Activated CD4-positive, CD25-positive, alpha-beta regulatory T cell treated with anti-CD3 and anti-CD28 coated beads, Interleukin-2, amount 50 U/mL, for 72 hours (primary cell): ENCODE measurements at places on chromosomes 11 and 22.
A peak's percentile ranks its signal among the peaks of the same experiment; 100 is the strongest.

DNA sequence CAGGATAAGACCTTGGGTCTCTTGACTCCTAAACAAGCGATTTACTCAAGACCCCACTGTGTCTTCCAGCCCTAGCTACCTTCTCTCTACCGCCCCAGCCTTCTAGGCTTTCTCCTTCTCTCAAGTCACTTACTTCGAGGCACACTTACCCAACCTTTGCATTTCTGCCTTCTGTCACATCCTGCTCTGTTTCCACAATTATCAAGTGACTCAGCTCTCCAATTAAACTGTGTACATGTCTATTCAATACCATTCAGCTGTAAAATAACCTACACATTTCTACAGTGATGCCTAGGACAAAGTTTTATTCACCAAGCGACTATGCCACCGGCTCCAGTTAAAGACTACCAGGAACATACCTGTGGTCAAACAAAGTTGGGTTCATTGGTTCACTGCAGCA is 69.0 kb downstream of the LARGE1 start:
- DNase-seq: no peak

DNA sequence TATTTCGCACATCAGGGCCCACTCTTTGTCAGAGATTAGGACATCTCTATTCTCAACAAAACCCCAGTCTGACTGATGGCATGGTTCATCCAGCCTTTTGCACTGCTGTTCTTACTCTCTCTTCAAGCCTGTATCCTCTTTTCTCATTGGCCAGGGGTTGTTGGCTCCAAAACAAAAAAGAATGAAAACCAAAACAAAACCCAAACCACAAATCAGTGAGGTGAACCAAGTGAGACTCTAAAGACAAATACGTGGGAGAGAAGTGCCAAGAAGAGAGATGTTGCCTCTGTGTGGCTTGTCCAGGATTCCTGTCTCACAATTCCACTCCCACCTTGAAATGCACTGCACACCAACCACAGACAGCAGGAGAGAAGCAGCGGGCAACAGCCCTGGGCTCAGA is 278.9 kb upstream of the NARS2 start:
- DNase-seq: no peak

GRCh38 chr11:100105982-100106358 is 581.1 kb upstream of the ARHGAP42 start:
- DNase-seq: no peak

DNA sequence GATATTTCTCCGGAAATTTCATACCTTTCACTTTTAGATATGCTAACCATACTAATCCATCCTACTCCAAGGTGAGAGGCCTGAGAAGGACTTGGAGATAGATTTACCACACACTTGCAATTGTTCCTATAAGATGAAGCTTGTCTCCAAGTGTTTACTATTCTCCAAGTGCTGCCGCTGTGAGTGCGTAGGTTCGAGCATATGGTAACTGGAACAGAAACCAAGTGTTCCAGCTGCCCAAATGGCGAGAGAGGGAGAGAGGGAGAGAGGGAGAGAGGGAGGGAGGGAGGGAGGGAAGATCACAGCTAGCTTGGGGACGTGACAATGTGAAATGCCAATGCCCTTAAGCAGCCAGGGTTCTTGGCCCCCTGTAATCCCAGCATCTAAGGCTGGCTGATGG is 21.5 kb downstream of the ASCC2 start:
- DNase-seq: no peak

DNA sequence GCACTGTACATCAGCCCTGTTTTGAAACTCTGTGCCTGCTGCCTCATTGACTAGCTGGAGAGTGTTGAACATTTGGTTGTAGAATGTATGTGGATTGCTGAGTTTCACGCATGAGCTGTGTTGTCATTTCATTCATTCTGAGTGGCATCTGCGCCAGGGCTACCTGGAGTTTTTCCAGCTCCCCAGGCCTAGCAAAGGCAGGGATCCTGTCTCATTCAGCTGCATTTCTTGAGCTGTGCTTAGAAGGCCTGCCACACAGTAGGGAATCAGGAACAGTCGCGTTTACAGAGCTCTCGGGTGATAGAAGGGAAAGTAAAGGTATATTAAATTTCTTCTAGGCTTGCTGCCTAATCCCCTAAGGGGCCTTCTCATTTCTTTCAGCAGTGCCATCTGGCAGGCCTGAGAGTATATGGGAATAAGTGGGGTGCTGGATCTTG is 44.3 kb downstream of the PTPRJ start:
- no peak for DNase-seq

DNA sequence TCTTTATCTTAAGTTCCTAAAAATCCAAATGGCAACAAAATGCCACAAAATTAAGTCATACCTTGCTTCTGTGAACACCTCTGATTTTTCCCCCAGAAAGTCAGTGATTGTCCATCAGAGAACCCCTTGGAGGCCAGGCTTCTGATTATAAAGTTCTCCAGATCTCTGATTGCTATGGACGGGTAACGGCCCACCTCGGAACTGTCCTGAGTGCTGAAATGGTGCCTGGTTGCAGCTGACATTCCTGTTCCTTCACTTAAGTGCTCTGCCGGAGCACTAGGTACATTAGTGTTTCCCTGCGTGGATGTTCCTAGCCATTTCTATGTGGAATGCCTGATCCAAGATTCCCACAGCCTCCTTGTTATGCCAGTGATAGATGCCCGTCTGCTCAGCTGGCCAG is 85.0 kb downstream of the CHST1 start:
- DNase-seq: no peak

GRCh38 chr22:47063071-47063509 is 300.6 kb downstream of the TBC1D22A start:
- DNase-seq: no peak

- DNase-seq: no peak
Measured at GRCh38 chr11:67584881-67585873, 1.6 kb downstream of the GSTP1 start.

DNA sequence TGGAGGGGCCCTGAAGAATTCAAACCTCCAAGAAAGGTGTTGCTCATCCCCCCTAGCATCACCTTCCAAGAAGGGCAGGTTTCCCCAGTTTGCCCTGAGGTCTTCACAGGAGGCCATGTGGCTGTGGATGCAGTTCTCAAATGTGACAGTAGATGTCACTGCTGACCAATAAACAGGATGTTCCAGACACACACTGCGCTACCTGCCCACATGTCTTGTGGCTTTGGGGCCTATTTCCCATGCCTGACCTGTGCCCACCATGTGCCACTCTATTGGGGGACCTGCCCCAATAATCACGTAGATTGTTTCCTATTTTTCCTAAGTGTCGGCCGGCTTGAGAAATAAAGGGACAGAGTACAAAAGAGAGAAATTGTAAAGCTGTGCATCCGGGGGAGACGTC is 4.5 kb downstream of the GSTT2 start:
- DNase-seq: peak; percentile 70

DNA sequence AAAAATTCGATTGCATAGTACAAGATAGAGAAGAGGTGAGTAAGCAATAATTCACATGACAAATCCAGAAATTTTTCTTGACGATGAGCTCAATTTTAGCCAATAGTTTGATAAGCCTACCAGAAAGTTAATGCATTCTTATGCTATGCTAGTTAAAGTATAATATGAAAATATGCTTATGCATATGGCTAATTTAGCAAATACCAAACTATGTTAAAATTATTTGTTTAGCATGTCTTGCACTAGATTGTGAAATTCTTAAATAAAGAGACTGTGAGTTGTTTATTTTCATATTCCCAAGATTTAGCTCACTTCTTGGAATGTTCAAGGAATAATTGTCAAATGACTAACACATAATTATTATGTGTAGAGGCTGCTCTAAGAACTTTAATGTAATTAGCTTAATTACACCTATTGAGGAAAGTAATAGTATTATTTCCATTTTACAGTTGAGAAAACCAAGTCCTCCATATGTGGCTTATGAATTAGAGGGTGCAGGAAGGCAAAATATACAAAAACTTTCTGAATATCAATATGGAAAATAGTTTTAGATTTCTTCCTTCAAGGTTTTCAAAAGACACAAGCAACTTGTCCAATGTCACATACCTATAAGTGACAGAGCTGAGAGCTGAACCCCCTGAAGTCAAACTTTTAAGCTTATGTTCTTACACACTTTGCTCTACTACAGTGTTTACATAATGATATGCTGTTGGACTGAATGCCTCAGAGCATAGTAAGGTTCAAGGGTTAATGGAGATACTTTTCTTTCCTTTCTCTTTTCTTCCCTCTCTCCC is 45.9 kb upstream of the ARHGAP20 start:
- no peak for DNase-seq

DNA sequence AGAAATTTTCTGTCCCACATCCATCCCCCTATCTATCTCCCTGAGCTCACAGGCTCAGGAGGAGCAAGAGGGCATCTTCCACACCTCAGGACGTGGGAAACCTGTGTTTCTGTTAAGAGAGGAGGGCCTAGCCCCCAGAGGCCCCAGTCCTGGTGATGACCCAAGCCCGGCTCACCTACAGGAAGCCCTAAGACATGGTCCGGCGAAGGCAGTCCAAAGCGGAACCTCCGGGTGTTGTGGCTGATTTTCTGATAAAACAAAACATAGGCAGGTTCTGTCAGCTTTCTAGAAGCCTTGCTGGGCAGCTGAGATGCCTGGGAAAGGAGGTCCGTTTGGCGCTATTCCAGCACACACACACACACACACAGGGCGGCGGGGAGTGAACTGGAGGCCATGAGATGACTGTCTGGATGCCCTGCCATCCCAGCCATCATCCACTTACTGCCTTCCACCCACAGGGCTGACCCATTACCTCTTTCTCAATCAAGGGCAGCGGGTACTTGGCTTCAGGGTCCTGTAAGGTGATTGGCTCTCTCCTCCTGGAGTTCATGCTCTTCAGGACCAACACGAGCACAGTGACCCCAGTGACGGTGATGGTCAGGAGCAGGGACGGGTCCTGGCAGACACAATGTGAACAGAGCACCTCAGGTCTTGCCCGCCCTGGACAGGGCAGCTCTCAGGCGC is 882 bp downstream of the CYB5R2 start:
- DNase-seq: no peak

DNA sequence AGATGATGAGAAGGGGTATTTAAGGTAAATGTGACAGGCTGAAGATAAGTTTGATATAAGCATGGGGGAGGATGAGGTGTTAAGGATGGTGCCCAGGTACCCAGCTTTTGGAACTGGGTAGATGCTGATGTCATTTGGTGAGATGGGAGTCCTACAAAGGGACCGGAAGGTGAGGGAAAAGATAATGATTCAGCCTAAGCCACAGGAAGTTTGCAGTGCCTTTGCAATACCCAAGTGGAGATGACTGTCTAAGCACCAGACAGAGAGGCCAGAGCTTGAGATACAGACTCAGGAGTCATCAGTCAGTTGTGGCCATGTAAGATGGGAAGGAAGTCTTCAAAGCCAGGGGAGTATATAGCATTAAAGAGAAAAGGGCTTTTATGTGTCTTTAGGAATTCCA is 30.0 kb upstream of the SMCO4 start:
- no peak for DNase-seq

DNA sequence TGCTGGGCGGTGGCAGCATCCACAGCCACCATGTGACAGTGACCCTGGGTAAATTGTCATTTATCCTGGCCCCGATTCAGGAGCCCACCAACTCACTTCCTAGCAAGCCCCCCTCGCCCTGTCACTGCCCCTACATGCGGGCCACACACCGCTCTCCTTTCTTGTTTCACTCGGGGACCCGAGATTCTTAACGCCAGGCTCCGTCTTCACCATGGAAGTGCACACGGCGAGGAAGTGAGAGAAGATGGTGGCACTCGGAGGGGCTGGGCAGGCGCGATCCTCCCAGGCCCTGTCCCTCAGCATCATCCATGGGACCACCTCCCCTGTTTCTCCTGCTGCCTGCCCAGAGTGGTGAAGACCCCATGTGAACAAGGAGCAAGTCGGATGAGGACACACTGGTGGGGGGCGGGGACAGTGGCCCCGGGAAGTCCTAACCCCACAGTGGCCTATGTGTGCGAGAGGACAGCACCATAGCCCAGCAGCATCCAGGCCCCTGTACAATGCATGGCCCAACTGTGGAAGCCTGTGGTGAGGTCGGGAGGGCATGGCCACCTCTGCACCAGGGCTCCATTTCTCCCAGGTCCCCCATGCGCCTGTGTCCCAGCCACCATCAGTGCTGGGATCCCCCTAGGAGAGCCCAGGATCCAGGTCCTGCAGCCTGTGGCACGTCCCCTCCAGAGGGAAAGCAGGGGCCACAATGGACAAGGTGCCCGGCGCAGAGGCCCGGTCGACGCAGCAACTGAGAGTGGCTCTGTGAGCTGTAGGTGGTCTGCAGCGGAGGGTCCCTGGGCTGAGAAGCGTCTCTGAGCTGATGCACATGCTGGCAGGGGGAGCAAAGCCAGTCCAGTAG is 262.8 kb downstream of the BRD1 start:
- no peak for DNase-seq

DNA sequence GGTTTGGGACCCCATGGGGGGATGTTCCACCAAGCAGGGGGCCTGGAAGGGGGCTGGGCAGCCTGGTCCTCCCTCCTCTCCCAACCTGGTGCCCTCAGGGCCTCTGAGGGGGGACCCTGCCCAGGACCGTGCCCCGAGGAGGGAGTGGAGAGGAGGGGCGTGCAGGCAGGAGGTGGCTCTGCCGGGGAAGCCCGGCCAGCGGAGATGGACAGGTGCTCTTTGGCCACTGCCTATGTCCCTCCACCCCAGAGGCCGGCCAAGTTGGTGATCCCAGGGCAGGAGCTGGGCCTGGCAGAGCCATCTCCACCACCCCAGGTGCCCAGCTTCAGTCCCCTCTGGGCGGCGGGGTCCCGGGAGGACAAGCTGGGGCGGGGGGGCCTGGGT is 2.4 kb downstream of the MUC2 start:
- DNase-seq: peak; percentile 27

GRCh38 chr11:100863080-100863581 is 176.0 kb downstream of the ARHGAP42 start:
- no peak for DNase-seq

DNA sequence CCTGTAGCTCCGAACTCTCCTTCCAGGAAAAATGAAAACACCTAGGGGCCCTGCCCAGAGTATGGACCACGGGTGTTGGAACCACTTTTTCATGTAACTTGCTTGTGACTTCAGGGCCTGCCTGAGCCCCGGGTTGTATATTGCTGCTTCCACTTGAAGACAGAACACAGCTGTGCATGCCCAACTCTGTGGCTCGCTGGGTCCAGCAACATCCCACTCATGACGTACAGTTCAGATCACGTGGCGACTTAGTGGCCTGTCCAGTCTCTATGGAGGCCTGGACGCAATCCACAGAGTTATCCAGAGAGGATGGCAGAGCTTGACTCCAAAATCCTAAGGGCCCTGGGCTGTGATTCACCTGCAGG is 6.8 kb downstream of the C11orf21 start:
- DNase-seq: peak; percentile 23

DNA sequence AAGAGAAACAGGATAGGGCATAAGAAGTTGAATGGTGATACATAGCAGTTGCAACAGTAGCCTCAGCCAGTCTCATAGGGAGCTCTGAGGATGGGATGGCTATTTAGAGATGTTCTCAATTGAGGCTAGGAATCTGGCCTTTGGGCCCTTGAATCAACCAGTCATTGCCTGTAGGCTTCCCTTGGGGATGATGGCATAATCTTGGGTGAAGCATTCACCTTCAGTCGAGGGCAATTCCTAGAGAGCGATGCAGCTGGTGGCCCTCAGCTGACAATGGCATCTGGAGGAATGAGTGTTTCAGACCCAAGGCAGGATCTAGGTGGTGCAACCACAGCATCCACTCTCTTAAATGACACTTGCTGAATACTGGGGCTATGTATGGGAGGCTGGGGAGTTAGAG is 61.0 kb downstream of the CCDC81 start:
- DNase-seq: no peak
